ENCODE measurements at places on chromosomes 5 and 9.

- DNase-seq = no peak
Observed at GRCh38 chr5:144582066-144582465, 411.4 kb downstream of the KCTD16 start.

DNA sequence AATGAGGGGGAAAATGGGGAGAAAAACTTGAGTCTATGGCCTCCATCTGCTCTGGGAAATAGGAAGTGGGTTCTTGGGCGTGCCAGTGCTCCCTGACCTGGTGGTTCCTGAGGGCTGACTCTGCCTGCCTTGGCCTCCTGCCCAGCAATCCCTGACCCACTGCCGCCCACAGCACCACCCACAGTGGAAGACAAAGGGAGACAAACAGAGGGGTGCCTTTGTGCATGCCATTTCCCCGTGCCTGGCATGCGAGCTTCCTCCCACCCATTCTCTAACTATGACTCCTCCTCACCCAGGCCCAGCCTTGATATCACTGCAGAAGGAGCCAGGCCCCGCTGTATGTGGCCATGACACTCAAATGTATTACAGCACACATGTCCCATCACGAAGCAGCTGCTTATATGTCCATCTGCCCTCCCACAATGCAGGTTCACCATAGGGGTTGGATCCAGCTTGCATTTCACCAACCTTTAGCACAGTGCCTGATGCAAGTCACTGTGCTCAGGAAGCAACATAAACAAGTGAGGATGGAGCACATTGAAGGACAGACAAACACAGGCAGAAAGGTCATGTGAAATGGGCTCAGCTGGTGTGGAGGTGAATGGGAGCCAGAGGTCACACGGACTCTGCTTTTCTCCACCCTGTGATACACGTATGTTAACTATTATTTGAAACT, 84.4 kb downstream of the ADRB2 start:
- DNase-seq = no peak

DNA sequence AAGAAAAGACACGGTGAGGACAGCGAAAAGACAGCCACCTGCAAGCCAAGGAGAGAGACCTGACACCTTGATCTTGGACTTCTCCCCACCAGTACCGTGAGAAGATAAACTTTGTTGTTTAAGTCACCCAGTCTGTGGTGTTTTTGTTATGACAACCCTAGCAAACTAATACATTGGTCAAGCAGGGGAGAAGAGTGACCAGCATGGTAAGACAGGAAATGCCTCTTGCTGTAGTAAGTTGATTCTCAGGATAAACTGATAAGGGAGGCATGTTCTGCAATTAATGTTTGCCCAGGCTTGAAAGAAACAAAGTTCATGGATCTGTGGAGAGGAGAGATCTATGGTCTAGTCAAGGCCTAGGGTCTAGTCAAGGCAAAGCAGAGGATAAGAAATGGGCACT, 801.2 kb downstream of the MAT2B start:
- no peak for DNase-seq

GRCh38 chr5:66467564-66467963, 128.6 kb upstream of the MAST4 start:
- DNase-seq = no peak

DNA sequence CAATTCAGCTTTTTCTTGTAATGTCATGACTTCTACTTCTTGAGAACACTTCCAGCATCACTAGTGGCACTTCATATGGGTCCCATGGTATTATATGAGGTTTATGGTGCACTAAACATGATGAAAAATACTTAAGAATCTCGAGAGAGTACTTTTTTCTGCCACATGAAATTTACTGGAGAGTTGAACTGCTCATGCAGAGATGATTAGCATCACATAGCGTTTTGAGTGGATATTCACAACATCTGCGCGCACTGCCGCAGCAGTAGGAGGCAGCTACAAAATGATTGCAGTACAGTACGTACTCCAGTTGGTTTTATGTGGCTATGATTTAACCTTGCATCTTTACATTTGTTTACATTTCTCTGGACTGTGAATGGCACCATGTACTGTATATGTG, 14.7 kb downstream of the RAD1 start:
- DNase-seq = no peak

GRCh38 chr5:55406292-55406691, 98.5 kb downstream of the MTREX start:
- DNase-seq = no peak

- DNase-seq = no peak
Observed at GRCh38 chr5:150129454-150129812, 26.2 kb downstream of the PDGFRB start.

All from CD8-positive, alpha-beta memory T cell (primary cell).